Activated T-cell treated with anti-CD3 and anti-CD28 coated beads, Interleukin-2, amount 50 U/mL, for 24 hours (primary cell): ENCODE measurements at places on chromosomes 7 and 10.

- DNase-seq: no peak
These were observed 80.7 kb downstream of the AGMO start for GRCh38 chr7:15481132-15481531.

DNA sequence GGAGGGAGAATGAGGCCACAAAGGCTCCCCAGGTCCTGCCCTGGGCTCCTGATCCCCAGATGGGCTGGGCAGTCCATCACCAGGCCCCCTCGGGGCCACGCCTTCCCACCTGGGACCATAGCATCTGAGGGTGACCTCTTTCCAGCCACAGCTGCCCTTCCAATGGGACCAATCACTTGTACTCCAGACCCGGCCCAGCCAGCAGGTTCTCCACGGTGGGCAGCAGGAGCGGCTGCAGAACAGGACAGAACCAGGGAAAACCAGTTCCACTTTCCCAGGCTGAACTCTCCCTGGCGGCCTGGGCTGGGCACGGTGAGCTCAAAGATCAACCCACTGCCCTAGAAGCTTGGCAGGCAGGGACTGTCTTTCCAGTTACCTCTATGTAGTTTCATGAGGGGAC lies 257.6 kb downstream of the MAD1L1 start:
- no peak for DNase-seq

DNA sequence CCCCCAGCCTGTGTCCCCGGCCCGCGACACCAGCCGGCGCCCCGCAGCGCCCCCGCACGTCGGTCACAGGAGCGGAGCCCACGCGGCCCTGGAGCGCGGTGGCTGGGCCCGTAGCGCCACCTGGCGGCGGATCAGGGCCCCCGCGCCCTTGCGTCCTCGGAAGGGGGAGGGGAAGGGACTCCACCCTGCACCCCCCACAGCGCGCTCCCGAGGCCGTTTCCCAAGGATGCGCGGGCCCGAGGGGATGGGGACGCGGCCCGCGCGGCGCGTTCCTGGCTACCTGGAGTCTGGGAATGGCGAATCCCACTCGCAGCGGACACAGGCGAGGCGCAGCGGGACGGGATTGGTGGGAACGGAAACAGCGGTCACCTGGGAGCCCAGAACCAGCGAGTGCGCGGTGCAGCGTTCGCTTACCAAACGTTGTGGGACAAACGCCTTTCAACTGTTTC lies 23.8 kb upstream of the MKI67 start:
- DNase-seq: peak; percentile 87

- DNase-seq: no peak
These were observed 93.2 kb downstream of the REEP3 start for GRCh38 chr10:63614371-63614891.

- DNase-seq: no peak
These were observed 162.7 kb downstream of the RPS24 start for GRCh38 chr10:78196396-78196795.

GRCh38 chr7:151178236-151178635 lies 8.8 kb downstream of the ASB10 start:
- DNase-seq: peak; percentile 18

DNA sequence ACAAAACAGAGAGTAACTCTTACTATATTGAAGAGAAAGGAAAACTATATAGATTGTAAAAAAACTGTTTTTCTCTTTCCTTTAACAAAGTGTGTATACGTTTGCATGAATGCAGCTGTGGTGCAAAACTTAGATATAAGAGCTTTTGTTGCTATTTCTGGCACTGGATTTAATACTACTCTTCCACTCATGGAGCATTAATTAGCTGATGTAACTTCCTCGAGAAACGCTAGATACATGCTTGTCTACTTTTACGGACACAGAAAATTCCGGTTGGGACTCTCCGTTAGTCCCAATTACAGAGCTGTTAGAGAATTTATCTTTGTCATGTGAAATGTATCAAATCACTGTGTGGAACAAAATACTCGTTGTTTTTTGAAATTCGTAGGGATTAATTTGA lies 135.5 kb downstream of the ZNF22 start:
- no peak for DNase-seq
